ENCODE measurements at places on chromosomes 12 and 14. TPM values are rescaled to one million over a fixed set of nuclear protein-coding genes. Genes with fewer than 3 reads are reported as not detected.

DNA sequence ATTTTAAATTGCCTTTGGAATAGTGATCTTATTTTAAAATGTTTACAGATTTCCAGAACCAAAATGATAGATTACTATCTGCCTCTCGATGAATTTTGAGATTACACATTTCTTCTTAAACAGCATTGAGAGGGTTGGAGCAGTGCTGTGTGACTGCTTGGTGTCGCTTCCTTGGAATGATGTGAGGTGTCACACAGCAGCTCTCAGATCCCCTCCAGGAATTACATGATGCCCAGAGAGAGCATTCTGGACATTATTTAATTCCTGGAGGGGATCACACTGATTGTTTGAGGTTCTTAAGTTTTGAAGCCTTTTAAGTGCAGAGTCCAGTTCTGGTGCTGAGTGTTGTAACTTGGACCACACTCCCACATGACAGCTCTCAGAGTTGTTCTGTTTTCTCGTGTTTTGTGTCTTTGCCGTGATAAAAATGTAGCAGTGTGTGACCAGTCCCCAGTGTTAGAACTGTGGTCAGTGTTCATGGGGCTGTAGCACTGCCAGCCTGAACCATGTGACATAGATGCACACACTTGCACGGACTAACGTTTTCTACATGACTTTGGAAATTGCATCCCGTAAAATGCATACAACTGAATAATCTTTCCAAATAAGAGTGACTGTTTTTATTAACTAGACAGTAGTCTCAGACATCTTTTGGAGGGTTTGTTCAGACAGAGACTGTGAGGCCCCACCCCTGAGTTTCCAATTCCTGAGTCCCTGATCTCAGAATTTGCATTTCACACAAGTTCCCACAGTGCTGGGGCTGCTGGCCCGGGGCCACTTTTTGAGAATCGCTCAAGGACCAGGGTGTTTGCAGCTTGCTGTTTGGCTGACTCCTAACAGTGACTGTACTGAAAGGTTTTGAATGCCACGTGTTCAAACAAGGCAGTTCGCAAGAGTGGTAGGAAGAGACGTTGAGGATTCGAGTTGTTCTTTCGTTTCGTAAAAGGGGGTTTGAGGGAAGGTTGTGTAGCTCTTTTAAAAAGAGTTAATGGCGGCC, 26.0 kb downstream of the XRCC3 start:
- peaks cover 65% of the 10 kb centered on the region for H3K36me3 ChIP-seq
- peak overlapping the region; percentile 13 for H3K27ac ChIP-seq
- peaks cover 56% of the 10 kb centered on the region for H3K4me1 ChIP-seq

DNA sequence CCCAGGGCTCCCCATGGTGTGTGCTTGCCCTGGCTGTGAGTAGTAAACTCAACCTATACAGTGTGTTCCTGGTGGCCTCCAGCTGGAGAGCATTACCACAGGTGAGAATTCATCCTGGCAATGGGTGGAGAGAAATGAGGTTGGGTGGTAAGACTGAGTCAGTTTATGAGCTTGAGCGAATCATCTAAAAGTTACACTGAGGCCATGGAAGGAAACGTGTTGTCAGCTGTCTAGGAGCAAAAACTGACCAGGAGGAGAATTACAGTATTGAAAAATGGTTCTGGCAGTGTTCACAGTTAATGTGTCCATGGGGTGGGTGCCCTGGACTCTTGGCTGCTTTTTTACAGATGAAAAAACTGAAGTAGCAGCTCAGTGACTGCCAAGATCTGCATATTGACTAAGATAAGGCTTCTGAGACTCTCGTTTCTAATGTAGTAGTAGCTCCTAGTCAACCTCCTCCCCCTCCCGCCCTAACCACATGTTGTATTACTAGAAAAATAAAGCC, 202.0 kb upstream of the AMIGO2 start:
- no peak for DNase-seq
- H3K4me1 ChIP-seq, result peaks cover 15% of the 10 kb centered on the region
- H3K4me3 ChIP-seq, result no peak overlapping the region
- no peaks in the 10 kb centered on the region for H3K36me3 ChIP-seq

- no peak for DNase-seq
- H3K36me3 ChIP-seq, result no peaks in the 10 kb centered on the region
- H3K4me3 ChIP-seq, result no peak overlapping the region
- peaks cover 46% of the 10 kb centered on the region for H3K4me1 ChIP-seq
- H3K27me3 ChIP-seq, result no peaks in the 10 kb centered on the region
These were observed 19.0 kb upstream of the IFT81 start for GRCh38 chr12:110105159-110105558.

GRCh38 chr14:70664698-70665447, 23.2 kb downstream of the TTC9 start:
- no peaks in the 10 kb centered on the region for H3K27me3 ChIP-seq
- no peaks in the 10 kb centered on the region for H3K36me3 ChIP-seq
- no peak for DNase-seq
- no peak overlapping the region for H3K4me3 ChIP-seq
- peaks cover 27% of the 10 kb centered on the region for H3K4me1 ChIP-seq

DNA sequence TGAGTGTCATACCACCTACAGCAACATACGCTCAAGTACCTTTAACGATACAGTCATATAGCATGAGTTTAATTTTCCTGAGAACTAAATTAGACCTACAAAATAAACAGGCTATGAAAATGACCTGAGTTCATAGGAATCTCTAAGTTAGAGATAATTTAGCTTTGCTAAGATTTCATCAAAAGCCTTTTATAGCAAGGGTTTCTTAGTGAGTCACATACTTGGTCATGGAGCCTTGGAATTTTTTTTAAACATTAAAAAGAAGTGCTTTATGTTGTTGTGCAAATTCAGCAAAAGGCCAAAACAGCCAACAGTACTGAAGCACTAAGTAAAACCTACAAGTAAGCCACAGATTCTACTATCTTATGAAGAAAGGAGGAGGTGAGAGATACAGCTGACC, 93.6 kb upstream of the FERMT2 start:
- H3K4me3 ChIP-seq, result no peak overlapping the region
- peaks cover 60% of the 10 kb centered on the region for H3K4me1 ChIP-seq
- H3K27ac ChIP-seq, result no peak overlapping the region
- no peaks in the 10 kb centered on the region for H3K27me3 ChIP-seq
- H3K36me3 ChIP-seq, result peaks cover 3% of the 10 kb centered on the region
- DNase-seq, result no peak

- peaks cover 10% of the 10 kb centered on the region for H3K4me1 ChIP-seq
- DNase-seq, result no peak
- H3K27me3 ChIP-seq, result peaks cover 9% of the 10 kb centered on the region
These were observed 155.7 kb upstream of the C14orf180 start for GRCh38 chr14:104423701-104424405.

GRCh38 chr14:53430870-53431269, 277.7 kb upstream of the DDHD1 start:
- H3K36me3 ChIP-seq, result no peaks in the 10 kb centered on the region
- no peaks in the 10 kb centered on the region for H3K4me1 ChIP-seq
- DNase-seq, result no peak
- no peak overlapping the region for H3K27ac ChIP-seq
- no peaks in the 10 kb centered on the region for H3K27me3 ChIP-seq

DNA sequence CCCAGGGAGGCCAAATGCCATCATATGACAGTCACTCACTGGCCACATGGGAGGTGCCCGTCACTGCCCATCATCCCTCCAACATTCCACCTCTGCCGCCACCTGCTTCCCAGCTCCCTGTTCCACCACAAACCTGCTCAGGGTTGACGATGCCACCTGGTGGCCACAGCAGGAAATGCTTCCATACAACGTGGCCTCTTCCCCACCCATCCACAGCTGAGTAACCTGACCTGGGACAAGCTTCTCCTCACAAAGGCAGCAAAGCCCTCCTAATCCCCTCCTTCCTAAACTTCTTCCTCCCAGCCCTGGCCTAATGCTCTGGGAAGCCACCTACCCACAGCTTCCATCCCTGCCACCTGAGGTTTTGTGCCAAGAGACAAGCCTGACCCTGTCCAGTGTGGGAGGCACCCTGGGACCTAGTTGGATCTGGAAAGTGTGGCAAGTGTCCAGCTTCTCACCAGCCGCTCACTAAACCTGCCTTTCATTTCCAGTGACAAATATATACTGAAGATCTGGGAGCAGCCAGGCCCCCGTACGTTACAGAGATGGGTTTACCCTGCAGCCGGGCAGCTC, 4.3 kb downstream of the DEGS2 start:
- peaks cover 71% of the 10 kb centered on the region for H3K27me3 ChIP-seq
- no peaks in the 10 kb centered on the region for H3K36me3 ChIP-seq
- H3K4me3 ChIP-seq, result no peak overlapping the region
- H3K4me1 ChIP-seq, result peaks cover 15% of the 10 kb centered on the region
- H3K27ac ChIP-seq, result no peak overlapping the region
- no peak for DNase-seq

DNA sequence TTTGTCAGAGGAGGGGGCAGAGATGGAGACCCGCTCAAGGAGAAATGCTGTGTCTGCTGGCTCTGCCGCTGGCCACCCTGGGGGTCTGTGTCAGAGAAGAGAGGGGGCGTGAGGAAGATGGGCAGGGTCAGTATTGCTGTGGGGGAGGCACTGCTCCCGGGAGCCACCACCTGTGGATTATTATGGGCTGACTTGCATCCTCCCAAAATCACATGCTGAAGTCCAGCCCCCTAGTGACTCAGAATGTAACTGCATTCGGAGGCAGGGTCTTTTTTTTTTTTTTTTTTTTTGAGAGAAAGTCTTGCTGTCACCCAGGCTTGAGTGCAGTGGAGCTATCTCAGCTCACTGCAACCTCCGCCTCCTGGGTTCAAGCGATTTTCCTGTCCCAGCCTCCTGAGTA, 12.3 kb downstream of the ABCD4 start:
- H3K36me3 ChIP-seq, result peaks cover 83% of the 10 kb centered on the region
- H3K4me3 ChIP-seq, result no peak overlapping the region
- DNase-seq, result no peak
- H3K4me1 ChIP-seq, result no peaks in the 10 kb centered on the region
- no peaks in the 10 kb centered on the region for H3K27me3 ChIP-seq

- H3K27ac ChIP-seq, result no peak overlapping the region
- no peaks in the 10 kb centered on the region for H3K27me3 ChIP-seq
- no peaks in the 10 kb centered on the region for H3K36me3 ChIP-seq
- H3K4me3 ChIP-seq, result no peak overlapping the region
- no peaks in the 10 kb centered on the region for H3K4me1 ChIP-seq
These were observed 454.5 kb downstream of the ADAMTS20 start for GRCh38 chr12:43097471-43097870.

GRCh38 chr14:55963295-55963694, 154.9 kb upstream of the PELI2 start:
- no peak for DNase-seq
- H3K4me1 ChIP-seq, result no peaks in the 10 kb centered on the region
- no peaks in the 10 kb centered on the region for H3K36me3 ChIP-seq

- H3K27me3 ChIP-seq, result peaks cover 29% of the 10 kb centered on the region
- no peak overlapping the region for H3K4me3 ChIP-seq
- no peak overlapping the region for H3K27ac ChIP-seq
These were observed 12.4 kb downstream of the KRT7 start for GRCh38 chr12:52245259-52245961.

DNA sequence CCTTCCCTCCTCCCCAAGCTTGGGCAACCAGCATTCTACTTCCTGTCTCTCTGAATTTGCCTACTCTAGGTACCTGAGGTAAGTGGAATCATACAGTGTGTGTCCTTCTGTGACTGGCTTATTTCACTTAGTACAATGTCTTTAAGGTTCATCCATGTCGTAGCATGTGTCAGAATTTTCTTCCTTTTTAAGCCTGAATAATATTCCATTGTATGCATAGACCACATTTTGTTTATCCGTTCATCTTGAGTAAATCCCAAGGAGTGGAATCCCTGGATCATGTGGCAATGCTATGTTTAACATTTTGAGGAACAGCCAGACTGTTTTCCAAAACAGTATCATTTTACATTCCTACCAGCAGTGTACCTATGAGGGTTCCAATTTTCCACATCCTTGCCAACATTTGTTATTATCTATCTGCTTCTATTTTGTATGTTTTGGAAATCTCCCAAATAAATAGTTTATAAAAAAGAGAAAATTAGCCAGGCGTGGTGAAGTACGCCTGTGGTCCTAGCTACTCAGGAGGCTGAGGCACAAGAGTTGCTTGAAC, 12.4 kb downstream of the HSP90AA1 start:
- H3K4me1 ChIP-seq, result no peaks in the 10 kb centered on the region
- peaks cover 19% of the 10 kb centered on the region for H3K36me3 ChIP-seq
- H3K27me3 ChIP-seq, result no peaks in the 10 kb centered on the region
- no peak overlapping the region for H3K27ac ChIP-seq
- H3K4me3 ChIP-seq, result no peak overlapping the region

- no peak for DNase-seq
- H3K4me3 ChIP-seq, result no peak overlapping the region
- H3K27me3 ChIP-seq, result no peaks in the 10 kb centered on the region
- H3K27ac ChIP-seq, result peak overlapping the region; percentile 36
- H3K36me3 ChIP-seq, result no peaks in the 10 kb centered on the region
- no peaks in the 10 kb centered on the region for H3K4me1 ChIP-seq
These were observed 23.3 kb upstream of the AMIGO2 start for GRCh38 chr12:47102845-47103651.

The ACSM4 gene
- not detected for total RNA-seq

The TPH2 gene
- total RNA-seq, result not detected

The NUAK1 gene
- total RNA-seq, result 42.1 TPM

The LRP6 gene
- total RNA-seq, result 18.7 TPM

The OR6C2 gene
- not detected for total RNA-seq

The RNASE7 gene
- not detected for total RNA-seq

The MYH6 gene
- total RNA-seq, result 1,823 TPM

The DDHD1 gene
- total RNA-seq, result 6.7 TPM
